ENCODE measurements at places on chromosomes 1 and 21. TPM values are rescaled to one million over a fixed set of nuclear protein-coding genes. Genes with fewer than 3 reads are reported as not detected.

DNA sequence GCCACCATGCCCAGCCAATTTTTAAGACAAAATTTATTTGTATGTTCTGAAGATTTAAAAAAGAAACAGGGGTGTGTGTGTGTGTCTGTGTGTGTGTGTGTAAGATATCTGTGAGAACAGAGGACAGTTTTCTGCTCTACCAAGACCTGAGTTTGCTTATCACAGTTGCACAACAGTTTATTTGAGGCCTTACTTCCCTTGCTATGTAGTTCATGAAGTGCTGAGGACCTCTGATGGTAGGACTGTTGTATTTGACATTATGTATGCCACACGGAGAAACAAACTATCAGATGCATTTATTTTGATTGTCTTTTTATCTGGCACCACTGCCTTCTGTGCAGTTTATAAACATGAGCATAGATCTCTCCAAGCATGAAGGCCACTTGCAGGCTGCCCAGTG lies 355.2 kb downstream of the PBX1 start:
- H3K27ac ChIP-seq, result no peak overlapping the region
- no peak for DNase-seq
- H3K4me1 ChIP-seq, result no peaks in the 10 kb centered on the region
- peaks cover 12% of the 10 kb centered on the region for H3K27me3 ChIP-seq
- no peaks in the 10 kb centered on the region for H3K36me3 ChIP-seq

DNA sequence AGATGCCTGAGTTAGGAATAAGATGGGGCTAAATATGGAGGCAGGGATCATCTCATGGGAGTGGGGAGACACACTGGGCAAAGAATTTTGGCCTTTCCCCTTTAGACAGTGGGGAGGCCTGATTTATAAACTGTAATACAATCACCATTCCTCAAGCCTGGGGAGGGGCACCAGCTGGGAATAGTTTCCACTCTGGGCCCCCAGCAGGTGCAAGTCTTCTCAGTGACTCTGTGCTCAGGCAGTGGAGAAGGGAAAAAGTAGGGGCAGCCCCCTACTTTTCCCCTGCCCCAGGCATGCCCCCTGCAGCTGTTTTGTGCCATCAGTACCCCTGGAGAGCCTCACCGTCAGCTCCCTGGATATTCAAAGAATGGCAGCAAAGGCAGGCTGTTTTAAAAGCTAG lies 19.1 kb downstream of the COA7 start:
- H3K36me3 ChIP-seq, result no peaks in the 10 kb centered on the region
- DNase-seq, result no peak
- no peak overlapping the region for H3K4me3 ChIP-seq
- no peaks in the 10 kb centered on the region for H3K27me3 ChIP-seq

- no peak for DNase-seq
- H3K27me3 ChIP-seq, result peaks cover 35% of the 10 kb centered on the region
- no peak overlapping the region for H3K27ac ChIP-seq
- peaks cover 14% of the 10 kb centered on the region for H3K4me1 ChIP-seq
Observed at GRCh38 chr1:234770924-234771540, 161.1 kb upstream of the IRF2BP2 start.

DNA sequence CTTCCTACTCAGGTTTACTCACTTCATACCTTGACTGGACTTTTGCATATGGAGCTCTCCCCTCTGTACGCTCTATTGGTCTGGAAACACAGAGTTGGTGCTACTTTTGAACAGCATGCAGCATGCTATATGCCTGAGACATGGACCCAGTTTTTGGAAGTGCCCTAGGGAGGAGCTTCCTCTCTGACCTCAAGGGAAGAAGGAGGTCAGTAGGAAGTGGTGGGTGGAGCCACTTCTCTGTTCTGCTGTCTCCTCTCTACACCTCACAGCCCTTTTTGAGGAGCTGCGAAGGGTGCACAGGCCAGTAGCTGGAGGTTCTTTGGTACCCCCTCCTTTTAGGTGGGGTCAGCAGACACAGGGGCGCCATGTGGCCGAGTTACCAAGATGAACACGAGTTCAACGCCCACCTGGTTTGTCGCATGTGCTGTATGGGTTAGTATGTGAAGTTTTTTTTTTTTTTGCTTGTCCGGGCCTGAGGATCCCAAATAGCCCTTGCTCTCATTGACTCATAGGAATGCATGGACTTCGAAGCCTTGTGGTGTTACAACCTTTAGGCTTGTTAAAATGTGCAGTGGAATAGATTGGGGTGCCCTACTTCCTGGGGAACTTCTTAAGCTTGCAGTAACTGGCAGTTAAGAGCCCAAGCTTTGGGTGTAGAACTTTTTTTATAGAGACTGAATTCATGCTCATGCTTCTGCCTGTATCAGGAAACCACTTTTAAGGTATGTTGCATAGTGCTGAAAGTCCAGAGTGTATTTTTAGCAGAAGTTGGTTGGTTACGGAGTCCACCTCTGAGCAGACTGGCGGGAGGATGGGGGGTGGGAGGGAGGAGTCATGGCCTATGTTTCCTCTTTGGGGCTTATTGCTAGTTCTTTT lies 10.7 kb downstream of the MACF1 start:
- H3K4me1 ChIP-seq, result peaks cover 20% of the 10 kb centered on the region

DNA sequence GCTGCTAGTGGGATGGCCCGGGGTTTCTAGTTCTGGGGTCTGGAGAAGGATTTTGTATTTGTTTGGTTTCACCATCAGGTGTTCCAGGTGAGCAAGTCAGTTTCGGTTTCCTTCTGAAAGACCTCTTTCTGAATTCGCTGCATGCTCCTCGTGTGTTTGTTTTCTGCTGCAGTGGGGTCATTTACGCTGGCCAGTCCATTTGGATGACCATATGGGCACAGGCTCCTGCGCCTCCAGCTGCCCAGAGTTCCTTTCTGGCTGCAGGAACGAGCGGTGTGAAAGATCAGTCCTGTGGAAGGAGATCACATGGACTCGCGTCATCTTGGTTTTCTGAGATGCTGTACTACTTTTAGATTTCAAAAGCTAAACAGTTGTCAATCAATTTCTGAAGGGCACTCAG lies 83.7 kb upstream of the GCLM start:
- H3K27me3 ChIP-seq, result peaks cover 8% of the 10 kb centered on the region
- H3K4me1 ChIP-seq, result 0 out of 2 replicates have a peak, but pooled peaks cover 3% of the 10 kb centered on the region
- H3K36me3 ChIP-seq, result no peaks in the 10 kb centered on the region

HENMT1 gene
- not detected for total RNA-seq

GRCh38 chr1:154501423-154502065 lies 475 bp upstream of the TDRD10 start:
- peaks cover 7% of the 10 kb centered on the region for H3K4me1 ChIP-seq
- no peaks in the 10 kb centered on the region for H3K27me3 ChIP-seq
- no peak for DNase-seq
- no peak overlapping the region for H3K27ac ChIP-seq

DNA sequence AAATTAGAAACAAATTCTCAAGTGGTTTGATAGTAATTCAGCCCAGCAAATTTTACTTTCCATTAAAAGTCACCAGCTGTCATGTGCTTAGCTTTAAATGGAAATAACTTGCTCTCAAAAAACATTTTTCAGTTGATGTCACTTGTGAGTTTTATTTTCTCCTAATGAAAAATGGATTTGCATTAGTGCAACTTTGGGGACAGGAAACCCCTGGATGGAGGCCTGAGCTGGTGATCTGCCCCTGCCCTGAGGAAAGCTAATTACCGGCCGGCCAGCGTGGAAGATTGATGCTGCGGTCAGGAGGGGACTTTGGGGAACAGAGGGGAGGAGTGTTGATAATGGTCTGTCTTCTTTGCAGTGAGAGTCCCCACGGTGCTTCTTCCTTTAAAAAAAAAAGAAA lies 66.8 kb upstream of the ANGPTL1 start:
- no peaks in the 10 kb centered on the region for H3K36me3 ChIP-seq
- H3K4me3 ChIP-seq, result no peak overlapping the region
- no peaks in the 10 kb centered on the region for H3K4me1 ChIP-seq

UBL4B gene
- 0.57 TPM for total RNA-seq

DNA sequence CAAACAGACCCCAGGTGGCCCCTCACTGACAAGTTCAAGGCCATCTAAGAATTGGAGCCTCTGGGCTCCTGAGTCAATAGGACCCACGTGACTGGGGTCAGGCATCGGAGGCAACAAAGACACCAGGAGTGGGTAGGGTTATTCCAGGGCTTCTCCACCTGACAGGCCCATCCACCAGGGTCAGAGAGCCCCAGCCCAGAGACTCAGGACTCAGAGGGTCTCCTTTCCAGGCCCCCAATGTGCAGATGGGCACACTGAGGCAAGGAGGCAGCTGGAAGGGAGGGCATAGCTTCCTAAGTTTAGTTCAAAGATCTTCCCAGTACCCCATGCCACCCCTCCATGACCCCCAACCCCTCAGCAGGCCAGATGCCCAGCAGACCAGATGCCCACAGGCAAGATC lies 388.6 kb downstream of the MATN1 start:
- H3K27me3 ChIP-seq, result no peaks in the 10 kb centered on the region
- H3K27ac ChIP-seq, result no peak overlapping the region
- no peak overlapping the region for H3K4me3 ChIP-seq
- H3K4me1 ChIP-seq, result no peaks in the 10 kb centered on the region

HSD3B1 gene
- not detected for total RNA-seq

DNA sequence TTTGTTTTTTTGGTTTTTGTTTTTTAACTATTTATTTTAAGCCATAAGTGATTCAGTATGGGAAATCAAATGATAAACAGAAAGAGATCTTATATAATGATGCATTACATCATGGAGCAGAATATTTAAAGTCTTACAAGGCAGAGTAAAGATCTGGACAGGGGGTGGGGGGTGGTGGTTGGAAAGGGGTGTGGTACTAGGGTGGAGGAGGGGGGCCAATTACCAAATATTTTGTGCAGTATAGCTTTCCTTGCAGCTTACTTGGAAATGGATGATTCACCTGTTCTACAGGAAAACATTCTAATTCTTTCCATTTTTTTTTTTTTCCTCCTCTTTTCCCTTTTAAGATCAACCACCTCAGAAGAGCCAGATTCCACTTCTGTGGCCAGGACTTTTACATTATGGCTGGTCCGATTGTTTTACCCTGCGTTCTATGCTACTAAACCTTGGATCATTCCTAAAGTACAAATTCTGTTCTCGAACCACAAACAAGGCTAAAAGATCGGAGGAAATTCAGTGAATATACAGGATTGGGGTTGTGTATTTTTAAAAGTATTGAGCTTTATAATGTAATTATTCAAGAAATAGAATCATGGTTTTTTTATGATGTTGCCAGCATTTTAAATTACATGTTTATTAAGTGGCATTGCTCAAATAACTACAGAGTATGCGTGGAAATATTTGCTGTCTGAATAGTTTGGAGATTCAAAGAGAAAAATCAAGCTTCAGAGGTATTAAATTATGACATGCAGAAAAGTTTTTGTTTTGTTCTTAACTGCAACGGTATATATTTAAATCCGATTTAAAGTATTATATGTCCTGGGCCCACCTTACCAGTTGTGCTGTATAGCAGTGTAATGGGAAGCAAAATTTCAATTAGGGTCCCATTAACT lies 859.5 kb downstream of the USP25 start:
- no peak overlapping the region for H3K4me3 ChIP-seq
- H3K4me1 ChIP-seq, result no peaks in the 10 kb centered on the region
- no peak overlapping the region for H3K27ac ChIP-seq
- no peaks in the 10 kb centered on the region for H3K36me3 ChIP-seq
- H3K27me3 ChIP-seq, result no peaks in the 10 kb centered on the region
- no peak for DNase-seq

SMIM1 gene
- total RNA-seq, result 5.5 TPM

GBP3 gene
- 1.2 TPM for total RNA-seq

LY9 gene
- total RNA-seq, result 0.22 TPM

CSMD2 gene
- total RNA-seq, result 0.22 TPM

PPM1J gene
- total RNA-seq, result 7.5 TPM

DNA sequence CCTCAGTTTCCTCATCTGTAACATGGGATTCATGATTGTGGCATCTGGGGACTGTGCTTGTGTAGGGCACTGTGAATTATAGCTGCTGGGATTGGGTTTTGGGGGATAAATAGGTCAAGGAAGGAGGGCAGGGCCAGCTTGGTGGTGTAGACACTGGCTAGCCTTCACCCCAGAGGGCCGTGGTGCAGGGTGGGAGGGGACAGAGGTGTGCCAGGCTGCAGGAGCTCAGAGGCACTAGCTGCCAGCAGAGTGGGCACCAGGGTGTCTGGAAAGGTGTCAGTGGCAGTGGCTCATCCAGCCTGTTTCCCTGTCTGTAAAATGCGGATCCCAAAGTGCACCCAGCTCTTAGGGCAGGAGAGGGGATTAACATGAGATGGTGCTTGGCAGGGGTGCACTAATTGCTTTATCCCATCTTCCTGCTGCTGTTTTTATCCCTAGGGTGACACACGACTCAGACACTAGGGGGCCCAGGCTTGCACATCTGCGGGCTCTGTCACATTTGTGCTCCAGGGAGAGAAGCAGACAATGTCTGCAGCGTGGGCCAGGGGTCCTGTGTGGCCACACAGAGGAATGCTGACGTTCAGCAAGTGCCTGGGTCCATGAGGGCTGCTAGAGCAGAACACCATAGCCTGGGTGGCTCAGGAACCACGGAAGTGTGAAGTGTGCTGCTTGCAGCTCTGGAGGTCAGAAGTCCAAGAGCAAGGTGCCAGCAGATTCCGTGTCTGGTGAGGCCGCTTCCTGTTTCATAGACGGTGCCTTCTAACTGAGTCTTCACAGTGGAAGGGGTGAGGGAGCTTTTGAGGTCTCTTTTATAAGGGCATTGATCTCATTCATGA lies 19.3 kb downstream of the OBSCN start:
- H3K27ac ChIP-seq, result no peak overlapping the region
- H3K36me3 ChIP-seq, result no peaks in the 10 kb centered on the region
- no peaks in the 10 kb centered on the region for H3K4me1 ChIP-seq
- no peak overlapping the region for H3K4me3 ChIP-seq
- no peaks in the 10 kb centered on the region for H3K27me3 ChIP-seq

DEPDC1 gene
- 61.9 TPM for total RNA-seq

- H3K4me3 ChIP-seq, result no peak overlapping the region
- no peak overlapping the region for H3K27ac ChIP-seq
- no peaks in the 10 kb centered on the region for H3K4me1 ChIP-seq
- H3K27me3 ChIP-seq, result no peaks in the 10 kb centered on the region
- H3K36me3 ChIP-seq, result no peaks in the 10 kb centered on the region
- DNase-seq, result no peak
Observed at GRCh38 chr1:221868593-221869303, 126.9 kb upstream of the DUSP10 start.

EPS8L3 gene
- 0.96 TPM for total RNA-seq

GRCh38 chr1:206839857-206840256 lies 25.6 kb upstream of the IL20 start:
- H3K36me3 ChIP-seq, result no peaks in the 10 kb centered on the region
- no peak overlapping the region for H3K4me3 ChIP-seq
- H3K27me3 ChIP-seq, result peaks cover 34% of the 10 kb centered on the region
- H3K4me1 ChIP-seq, result no peaks in the 10 kb centered on the region
- no peak overlapping the region for H3K27ac ChIP-seq
- DNase-seq, result no peak

SLC35A3 gene
- 21.6 TPM for total RNA-seq

DNA sequence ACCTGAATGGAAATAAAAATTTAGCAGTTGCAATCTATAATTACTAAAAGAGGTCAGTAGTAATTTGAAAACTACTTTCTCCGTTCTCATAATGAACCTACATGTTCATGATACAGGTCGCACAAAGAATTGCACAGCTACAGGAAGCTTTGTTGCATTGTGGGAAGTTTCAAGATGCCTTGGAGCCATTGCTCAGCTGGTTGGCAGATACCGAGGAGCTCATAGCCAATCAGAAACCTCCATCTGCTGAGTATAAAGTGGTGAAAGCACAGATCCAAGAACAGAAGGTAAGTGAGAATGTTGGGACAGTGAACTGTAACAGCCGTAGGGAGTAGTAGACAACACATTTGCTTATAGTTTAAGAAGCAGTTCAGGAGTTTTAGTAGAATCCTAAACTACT lies 68.8 kb upstream of the BMP8A start:
- H3K4me1 ChIP-seq, result no peaks in the 10 kb centered on the region
- H3K4me3 ChIP-seq, result no peak overlapping the region
- H3K27ac ChIP-seq, result no peak overlapping the region
- H3K27me3 ChIP-seq, result no peaks in the 10 kb centered on the region
- peaks cover under 1% of the 10 kb centered on the region for H3K36me3 ChIP-seq
- no peak for DNase-seq
